Stimulated activated CD8-positive, alpha-beta memory T cell treated with anti-CD3 and anti-CD28 coated beads, Interleukin-7, amount 100 ng/mL, for 1 hour (primary cell): ENCODE measurements at places on chromosomes 11 and 22.

GRCh38 chr11:43955381-43956118 is 13.1 kb downstream of the C11orf96 start:
- no peak for DNase-seq

DNA sequence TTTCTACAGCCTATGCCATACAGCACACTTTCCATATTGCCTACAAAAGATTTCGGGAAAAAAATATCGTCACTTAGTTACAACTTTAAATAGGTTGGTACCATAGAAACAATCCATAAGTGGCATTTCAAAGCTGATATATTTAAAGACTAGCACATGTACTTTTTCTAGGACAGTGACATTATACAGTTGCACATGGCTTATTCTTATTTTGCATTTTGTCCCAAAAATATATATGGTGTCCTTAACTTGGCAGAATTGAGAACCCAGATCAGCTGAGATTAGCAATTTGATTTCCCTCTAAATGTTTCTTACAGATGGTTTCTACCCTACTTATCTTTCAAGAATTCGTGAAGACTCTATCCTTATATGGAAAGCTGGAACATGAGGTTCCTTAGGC is 3.7 kb upstream of the TFIP11 start:
- no peak for DNase-seq

DNA sequence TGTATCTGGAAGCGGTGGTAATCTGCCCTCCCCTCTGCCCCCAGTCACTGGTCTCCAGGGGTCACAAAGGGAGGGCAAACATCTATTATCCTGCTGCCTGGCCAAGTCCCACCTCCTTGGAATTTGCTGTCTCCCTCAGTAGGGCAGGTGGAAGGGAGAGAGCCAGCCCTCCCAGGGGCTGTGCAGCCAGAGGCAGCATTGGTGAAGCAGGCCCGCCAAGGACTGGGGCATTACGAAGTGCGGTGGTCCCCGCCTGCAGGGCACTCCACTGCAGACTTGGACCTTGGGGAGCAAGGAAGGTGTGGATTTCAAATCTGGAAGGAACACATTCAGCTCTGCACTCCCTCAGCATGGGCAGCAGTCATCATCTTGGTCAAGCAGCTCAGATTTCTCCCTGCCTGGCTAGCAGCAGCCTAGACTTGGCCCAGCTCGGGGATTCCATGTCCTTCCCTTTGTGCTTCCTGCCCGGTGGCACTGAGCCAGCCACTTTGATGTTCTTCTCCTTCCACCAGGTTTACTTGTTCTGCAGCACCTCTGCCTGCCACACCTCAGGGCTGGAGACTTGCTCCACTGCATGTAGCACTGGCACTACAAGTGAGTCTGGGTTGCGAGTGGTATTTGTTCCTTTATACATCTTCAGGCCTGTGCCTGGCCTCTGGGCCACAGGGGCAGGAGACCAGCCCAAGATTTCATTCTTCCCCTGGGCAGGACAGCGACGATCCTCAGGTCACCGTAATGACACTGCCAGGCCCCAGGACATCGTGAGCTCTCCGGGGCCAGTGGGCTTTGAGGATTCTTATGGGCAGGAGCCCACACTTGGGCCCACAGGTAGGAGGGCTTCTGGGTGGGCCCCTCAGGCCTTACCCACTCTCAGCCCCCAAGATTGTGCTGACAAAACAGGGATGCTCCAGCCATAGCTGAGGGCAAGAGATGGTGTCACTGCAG is 7.4 kb downstream of the ZP1 start:
- no peak for DNase-seq

GRCh38 chr11:57325735-57326048 is 940 bp upstream of the TNKS1BP1 start:
- DNase-seq: no peak

DNA sequence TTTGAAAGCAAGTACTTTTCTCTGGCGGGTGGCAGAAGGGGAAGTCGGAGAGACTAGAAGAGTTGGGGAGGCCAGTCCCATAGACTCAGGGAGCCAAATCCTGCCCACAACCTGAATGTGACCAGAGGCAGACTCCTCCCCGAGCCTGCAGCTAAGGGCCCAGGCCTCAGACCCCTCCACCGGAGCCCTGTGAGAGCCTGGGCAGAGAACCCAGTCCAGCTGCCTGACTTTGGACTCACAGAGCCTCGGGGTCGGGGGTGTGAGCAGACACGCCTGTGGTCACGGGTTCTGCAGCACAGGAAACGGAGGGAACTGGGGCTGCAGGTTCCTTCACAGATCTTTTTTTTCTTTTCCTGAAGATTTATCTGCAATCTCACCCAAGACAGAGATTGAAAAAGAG is 312.3 kb downstream of the CTTN start:
- DNase-seq: no peak

DNA sequence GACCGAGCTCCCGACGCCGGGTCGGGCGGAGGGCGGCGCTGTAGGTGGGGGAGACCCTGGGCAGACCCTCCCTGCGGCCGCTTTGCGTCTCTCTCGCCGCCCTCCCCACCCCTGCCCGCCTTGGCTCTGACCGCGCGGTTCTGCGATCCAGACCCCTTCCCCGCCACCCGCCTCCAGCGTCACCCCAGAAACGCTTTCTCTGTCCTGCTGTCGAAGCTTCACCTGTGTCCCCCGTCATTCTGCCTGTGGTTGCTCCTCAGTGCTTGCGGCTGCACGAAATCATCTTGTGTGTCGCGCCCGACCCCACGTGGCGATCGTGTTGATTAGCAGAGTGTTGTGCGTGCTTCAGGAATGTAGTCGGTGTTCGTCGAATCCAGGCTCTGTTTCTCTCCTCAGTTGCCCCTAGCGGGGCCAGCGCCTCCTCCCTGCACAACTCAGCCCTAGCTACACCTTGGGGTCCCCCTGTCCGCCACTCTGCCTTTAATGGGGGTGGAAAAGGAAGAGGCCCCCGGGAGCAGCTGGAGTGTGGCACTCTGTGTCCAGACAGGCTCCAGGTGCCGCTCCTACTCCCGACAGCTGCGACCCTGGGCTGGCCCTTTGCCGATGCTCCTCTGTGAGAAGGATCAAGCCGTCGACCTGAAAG is 851 bp downstream of the PTDSS2 start:
- peak; percentile 58 for DNase-seq

DNA sequence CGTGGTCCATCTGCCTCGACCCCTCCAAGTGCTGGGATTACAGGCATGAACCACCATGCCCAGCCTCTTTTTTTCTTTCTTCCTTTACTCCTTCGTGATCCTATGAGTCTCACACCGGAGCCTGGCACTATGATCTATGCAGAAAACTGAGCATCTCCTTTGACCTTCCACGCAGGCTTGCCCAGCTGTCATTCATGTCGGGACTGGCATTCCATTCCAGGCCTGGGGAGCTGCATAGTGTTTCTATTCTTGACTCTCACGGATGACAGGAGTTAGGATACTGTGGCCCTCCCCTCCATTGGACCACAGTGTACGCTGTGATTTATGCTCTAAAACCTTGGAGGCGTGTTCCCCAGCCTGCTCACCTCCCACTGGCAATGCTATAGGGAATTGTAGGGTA is 611.8 kb downstream of the BRD1 start:
- DNase-seq: no peak

GRCh38 chr22:48647606-48648515 is 1179.8 kb downstream of the BRD1 start:
- DNase-seq: no peak

DNA sequence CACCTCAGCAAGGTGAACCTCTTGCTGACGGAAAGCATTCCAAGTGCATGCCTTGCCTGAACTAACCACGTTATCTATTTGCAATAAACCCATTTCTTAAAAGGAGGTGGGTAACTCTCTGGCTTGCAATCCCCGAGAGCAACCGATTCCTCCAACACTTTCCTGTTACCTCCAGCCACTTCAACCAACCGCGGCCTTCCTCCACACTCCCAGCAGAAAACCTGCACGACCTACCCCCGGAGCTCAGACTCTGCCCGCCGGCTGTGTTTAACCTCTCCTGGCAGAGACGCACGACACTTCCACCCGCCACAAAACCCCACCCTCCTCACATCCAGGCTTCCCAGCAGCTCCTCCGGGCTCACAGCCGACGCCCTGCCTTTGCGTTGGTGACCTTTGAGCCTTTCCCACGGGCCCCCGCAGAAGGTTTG is 708 bp downstream of the SCO2 start:
- DNase-seq: no peak

DNA sequence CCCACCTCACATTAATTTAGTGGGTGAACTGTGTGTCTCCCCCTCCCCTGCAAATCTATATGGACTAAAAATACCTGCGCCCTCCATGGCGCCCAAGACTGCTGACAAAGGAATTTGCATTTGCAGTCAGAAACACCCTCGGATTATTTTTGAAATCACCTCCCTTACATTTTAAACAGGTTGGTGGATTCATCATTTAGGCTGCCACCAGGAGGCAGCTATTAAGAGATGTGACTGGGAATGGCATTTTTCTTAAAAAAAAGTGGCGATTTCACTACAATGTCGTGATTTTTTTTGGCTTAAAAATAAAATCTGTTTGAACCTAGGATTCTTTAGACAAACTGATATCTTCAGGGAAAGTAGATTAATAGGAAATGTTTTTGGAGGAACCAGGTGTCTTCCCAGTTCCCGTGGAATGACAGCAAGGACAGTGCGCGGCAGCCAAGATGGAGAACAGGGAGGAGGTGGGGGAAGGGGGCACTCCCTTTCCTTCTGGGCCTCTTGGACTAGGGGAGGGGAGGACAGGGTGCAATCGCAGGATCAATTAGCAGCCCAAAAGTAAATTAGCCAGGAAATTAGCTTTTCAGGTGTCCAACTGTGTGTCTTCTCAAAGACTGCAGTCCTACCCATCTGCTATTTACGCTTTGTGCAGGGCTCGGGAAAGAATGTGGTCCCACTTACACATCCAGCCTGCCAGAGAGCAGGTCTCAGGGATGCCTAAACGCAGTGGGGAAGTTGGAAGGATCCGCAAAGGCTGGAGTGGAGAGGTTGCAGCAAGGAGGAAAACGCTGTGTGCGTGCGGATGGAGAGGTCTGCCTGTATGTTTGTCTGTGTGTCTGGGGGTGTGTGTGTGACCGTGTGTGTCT is 496.4 kb downstream of the NTM start:
- no peak for DNase-seq

- no peak for DNase-seq
Observed at GRCh38 chr11:19181531-19182261, 20.1 kb downstream of the CSRP3 start.

- no peak for DNase-seq
Observed at GRCh38 chr11:9357041-9357440, 27.4 kb upstream of the IPO7 start.

- DNase-seq: no peak
Observed at GRCh38 chr11:2348986-2349385, 28.1 kb upstream of the CD81 start.

DNA sequence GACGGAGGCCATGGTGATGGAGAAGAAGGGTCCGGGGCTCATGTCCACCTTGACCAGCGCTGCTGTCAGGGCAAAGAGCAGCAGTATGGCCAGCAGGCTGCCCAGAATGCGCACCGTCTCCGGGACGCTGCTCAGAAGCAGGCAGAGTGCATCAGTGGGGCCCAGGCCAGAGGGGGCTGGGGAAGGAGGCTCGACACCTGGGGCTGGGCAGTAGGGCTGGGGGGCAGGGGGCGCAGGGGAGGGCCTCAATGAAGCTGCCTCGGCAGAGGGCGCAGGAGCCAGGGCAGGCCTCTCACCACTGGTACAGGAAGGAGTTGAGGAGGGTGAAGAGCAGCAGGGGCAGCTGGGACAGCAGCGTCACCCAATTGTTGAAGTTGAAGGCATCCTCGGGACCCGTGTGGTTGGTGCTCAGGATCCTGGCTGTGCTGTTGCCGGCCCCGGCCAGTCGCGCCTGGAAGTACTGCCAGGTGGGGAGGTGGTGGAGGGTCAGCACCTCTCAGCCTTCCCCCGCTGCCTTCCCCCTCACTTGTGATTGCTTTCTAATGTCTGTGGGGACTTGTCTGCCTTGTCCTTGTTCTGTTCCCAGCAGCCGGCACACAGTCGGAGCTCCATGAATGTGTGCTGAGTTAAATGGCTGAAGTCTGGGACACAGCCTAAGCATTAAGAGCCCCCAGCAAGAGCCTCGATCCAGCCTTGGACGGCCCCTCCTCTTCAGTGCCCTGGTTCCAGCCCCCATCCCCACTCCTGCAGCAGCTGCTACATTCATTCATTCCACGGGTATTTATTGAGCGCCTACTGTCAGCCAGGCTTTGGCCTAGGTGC is 2.3 kb downstream of the SLC29A2 start:
- DNase-seq: no peak

- no peak for DNase-seq
Observed at GRCh38 chr11:67285541-67286498, 3.3 kb upstream of the ANKRD13D start.

DNA sequence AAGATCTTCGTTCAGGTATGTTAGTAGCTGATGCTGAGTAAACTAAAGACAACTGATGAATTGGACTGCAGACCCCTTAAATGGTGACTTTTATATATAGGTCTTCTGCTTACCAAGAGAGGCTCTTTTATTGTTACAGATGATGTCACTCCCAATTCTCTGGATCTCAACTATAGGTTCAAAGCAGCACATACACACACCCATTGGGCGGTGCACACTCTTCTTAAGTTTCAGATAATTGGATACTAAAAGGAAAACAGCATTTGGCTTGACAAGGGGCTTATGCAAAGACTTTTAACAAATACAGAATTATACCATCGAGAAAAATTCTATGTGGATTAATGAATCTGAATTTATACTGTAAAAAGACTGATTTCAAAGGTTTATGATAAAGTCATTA is at the start of gene PTH:
Gene PTH, minus strand, starts transcription at position 69 of the 400 bp plus-strand sequence. CDS start 3,142 bp downstream, outside the sequence.
- no peak for DNase-seq

DNA sequence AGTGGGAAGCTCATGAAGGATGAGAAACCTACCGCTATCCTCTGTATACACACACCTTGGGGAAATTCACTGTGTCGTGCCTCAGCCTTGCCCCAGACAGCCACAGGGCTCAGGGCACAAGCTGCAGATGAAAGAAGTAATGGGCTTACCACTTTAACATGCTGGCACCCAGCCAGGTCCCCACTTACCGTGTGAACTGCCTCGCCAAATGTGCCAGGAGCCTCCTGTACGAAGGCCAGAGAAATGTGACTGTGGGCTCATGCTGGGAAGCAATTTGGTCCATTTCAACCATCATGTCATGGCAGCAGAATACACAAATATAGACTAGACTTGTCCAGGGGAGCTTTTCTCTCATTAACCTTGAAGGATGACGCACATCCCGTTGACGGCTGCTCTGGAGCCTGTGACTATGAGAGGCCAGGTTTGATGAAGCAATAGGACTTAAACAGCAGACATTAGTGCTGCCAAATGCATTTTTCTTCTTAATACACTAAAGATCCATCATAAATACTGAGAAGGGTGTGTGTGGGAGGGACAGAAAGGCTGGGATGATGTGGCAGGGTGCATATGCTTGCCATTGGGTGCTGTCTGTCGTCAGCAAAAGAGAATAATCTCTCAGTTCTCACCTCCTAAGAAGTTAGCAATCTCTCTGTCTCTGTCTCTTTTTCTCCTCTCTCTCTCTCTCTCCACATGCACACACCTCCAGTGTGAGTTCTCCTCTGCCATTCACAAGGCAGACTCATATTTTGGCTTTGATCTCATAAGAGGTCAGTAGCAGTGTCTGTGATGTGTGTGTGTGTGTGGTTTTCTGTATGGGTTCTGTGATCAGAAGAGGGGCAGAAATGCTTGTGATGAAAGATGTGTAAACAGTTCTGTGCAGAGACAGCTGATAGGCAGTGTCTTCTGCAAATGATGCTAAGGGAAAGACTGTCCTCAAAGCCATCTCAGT is 142.4 kb downstream of the KIRREL3 start:
- DNase-seq: no peak

- no peak for DNase-seq
Observed at GRCh38 chr11:45321031-45321595, 35.0 kb upstream of the SYT13 start.

GRCh38 chr11:131985846-131986301 is 615.5 kb downstream of the NTM start:
- no peak for DNase-seq

- no peak for DNase-seq
Observed at GRCh38 chr11:112967082-112967481, 5.9 kb downstream of the NCAM1 start.

- no peak for DNase-seq
Observed at GRCh38 chr22:42388130-42388797, 43.9 kb downstream of the NFAM1 start.
